WTC11 (cell line): ENCODE measurements at places on chromosomes 1 and 21.

GRCh38 chr1:209443975-209444651, 139.4 kb upstream of the CAMK1G start:
- no peak for DNase-seq

DNA sequence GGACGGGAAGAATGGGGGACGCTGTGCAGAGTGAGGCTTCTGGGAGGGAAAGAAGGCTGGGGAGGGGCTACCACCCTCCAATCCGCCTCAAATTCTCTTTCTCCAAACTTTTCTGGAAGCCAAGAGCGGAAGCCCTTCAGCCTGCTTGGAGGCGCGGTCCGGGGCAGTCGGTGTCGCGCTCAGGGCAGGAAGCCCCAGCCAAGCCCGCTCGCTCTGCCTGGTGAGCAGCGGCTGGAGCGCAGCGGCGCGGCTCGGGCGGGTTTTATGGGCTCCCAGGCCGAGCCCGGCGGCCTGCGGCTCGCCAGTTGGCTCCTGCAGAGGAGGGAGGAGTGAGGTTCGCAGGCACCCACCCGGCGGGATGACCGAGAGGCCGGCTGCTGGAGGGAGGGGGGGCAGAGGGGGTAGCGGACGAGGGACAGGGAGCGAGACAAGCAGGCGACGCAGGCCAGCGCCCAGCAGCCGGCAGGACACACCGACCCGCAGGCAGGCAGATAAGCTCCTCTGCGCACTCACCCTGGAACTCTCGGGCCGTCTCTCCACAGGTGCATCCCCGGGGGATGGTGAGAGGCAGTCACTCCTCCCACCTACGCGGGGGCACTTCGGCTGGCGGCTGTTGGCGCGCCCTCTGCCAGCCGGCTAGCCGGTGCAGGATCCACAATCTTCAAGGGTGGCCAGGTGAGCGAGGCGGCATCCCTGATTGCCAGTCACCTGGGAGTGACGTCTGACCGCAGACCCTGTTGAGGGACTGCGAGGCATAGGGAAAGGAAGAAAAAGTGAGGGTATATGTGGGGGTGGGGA, at the start of gene AVPR1B:
Gene AVPR1B, minus strand, starts transcription at position 238 of the 798 bp plus-strand sequence. CDS start 498 bp downstream, outside the sequence.
- peak; percentile 60 for DNase-seq

GRCh38 chr1:119918301-119918700, 22.0 kb upstream of the ADAM30 start:
- no peak for DNase-seq

GRCh38 chr1:224507771-224508523, 73.3 kb upstream of the WDR26 start:
- DNase-seq = no peak

GRCh38 chr1:244367399-244368114, 84.2 kb downstream of the ADSS2 start:
- no peak for DNase-seq

DNA sequence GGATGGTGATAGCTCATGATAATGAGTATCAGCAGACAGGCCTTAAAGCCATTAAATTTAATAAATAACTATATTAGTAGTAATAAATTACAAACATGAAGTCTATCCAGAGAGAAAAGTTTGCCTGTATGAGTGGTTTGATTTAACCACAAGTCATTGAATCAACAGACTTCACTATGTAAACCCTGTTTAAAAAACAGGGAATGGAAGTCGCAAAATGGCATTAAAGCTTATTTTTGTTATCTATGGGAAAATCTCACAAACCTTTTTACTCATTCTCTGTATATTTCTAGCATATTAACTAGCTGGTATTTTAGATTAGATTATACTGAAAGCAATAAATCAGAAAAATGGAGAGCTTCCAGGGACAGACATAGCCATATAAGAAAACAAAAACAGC, 45.3 kb downstream of the SASS6 start:
- DNase-seq = no peak

DNA sequence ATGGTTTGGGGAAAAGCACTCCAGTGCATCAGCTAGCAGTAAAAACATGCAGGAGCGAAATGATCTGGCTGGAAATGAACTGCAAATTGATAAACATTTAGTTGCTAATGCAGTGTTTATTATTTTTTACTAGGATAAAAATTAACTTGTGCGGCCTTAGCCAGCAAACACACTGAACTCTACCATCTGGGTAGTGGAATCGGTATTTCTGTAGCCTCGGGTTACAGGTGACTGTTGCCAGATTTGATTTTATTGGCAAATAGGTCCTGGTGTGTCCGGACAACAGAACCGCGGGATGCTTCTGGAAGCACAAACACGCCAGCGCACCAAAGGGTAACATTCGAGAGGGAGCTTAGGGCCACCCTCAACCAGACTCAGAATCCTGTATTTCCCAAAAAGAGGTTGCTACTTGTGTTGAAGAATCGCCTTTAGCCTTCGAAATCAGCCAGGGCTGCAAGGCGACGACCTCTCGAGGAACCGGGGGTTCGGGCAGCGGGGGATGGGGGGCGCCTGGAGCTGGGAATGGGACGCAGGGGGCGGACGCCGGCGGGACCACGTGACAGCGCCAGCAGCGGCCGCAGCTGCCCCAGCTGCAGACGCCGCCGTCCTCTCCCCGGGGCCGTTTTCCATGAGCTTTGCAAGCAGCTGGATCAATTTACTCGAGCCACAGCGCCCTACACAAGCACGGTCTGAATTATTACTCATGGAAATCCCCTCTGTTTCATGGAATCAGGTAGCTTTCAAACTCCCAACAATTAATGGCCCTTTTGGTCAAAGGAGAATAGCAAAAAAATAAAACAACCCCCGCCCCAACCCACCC, 158.8 kb downstream of the TOMM20 start:
- peak; percentile 76 for DNase-seq

DNA sequence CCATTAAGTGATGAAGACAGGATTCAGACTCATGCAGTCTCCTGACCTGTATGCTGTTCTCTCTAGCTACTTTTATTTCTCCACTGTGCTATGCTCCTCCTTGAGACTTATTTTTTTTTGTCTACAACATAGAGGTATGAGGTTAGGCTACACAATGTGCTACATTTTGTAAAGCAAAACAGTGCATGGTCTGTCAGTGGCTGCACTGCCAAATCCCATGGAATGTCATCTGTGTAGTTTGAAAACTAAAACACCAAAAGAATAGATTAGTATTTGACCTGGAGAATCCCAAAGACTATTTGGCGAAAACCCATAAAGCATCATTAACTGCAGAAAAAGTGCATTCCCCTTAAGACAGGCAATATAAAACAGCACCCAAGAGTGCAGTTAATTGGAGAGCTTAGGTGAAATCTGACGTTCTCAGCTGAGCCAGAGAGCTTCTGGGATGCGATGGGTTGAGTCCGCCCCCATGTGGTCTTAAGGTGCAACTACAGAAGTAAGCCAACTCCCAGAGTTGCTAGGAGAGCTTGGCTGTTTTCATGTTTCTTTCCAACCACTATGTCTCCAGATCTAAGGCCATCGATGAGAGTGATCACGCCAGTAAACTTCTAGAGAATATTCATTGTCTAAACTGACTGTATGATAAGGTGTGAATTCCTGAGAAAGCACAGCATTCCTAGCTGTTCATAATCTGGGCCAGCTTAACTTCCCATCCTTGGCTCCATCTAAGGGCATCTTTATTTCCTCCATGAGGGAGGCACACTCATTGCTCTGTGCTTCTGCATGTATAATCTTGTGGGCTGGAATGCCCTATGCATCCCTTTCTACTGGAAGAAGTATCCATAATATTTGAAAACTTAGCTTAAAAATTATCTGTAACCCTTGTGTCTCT, 20.7 kb upstream of the CYP2J2 start:
- peak; percentile 58 for DNase-seq

DNA sequence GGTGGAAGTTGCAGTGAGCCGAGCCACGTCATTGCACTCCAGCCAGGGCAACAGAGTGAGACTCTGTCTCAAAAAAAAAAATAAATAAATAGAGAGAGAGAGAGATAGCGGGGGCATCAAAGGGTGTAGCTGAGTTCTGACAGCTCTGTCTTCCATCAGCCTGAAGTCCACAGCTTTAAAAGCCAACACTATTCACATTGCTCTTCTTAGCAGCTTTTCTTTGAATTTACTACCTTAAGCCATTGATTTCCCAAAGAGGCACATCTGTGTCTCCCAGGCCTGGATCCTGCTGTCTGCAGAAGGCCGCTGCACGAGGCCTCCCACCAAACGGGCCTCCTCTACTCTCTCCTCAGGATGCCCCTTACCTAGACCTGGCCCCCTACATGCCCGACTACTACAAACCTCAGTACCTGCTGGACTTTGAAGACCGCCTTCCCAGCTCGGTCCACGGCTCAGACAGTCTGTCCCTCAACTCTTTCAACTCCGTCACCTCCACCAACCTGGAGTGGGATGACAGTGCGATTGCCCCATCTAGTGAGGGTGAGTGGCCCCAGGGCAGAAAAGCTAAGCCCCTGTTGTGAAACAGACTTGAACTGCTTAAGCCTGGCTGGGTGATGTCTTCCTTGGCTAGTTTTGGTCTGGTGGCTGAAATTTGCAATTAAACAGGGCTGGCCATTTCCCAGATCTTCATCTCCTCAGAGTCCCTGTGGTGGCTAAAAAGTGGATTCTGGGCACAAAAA, 16.5 kb upstream of the SLC25A34 start:
- no peak for DNase-seq

DNA sequence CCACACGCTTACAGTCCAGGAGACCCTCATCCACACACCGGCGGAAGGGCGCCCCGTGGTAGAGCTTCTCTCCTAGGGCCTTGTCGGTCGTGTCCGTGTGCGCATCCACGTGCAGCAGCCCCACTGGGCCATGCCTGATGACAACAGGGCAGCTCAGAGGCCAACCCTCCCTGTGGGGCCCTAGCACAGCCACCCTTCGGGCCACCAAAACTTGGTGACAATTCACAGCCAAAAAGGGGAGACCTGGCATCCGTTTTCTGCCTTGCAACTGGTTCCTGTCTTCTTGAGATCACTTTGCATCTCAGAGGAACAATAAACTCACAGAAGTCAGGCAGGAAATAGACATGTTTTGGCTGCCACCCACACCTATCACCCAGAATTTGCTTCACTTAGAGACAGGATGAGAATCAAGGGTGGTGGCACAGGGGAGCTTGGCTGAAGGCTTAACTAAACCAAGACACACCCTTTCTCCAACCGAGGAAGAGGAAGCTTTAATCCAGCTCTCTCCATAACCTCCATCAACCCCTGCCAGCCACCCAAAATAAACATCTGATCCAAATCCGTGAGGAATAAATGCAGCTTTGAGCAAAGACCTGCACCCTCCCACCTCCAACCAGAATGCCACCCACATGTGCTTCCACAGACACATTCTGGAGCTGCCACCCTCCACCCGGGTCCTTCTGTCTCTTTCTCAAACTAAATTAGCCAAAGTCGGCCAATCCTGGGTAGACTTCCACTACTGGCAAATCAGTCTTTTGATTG, 5.7 kb downstream of the AGMAT start:
- DNase-seq = no peak

GRCh38 chr1:45304311-45305081, 22.2 kb upstream of the HPDL start:
- no peak for DNase-seq

- DNase-seq = no peak
Measured at GRCh38 chr1:245041058-245041698, 113.6 kb upstream of the KIF26B start.

DNA sequence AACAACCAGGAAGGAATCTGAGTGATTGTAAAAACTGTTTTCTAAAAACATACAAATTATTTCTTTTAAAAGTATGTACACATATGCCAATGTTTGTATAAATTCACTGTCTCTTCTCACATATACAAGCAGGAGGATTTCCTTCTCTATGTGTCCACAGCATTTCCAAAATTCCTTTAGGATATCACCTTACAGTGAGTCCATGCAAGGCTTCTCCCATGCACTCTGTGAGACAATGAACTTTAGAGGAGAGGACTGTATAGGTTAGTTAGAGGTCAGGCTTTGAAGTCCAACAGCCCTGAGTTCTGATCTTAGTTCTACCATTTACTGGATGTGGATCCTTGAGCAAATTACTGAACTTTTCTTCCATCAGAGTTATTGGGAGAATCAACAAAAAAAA, 34.1 kb upstream of the USH2A start:
- no peak for DNase-seq

DNA sequence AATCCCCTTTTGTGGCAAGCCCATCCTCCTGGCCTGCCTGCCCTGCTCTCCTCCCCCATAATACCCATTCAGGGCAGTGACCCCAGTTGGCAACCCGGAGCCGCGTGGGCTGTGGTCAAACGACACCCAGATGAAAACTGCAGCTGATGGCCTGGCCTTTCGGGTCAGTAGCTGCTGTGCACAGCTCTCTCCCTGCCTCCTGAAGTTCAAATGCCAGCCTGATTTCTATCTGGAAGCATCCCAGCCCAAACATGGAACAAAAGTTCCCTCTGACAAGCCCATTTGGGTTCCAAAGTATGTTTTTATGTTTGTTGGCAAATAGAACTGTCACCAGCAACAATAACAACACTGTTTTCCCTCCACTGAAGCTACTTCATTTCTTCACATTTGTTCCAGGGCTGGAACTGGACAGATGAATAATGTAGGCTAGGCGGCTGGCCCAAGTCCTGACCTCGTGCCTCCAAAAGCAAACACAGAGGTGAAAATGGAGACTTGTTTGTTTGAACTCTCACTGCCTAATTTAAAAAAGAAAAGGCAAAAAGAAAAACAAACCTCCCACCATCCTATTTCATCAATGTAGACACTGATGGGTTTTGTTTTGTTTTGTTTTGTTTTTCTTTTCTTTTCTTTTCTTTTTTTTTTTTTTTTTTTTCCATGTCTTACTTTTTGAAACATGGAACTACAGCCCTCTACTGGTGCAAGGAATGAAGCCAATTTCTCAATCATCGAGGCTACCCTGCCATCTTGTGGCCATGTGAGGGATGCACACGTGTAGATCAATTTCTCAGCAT, 179.0 kb downstream of the ADSS2 start:
- DNase-seq = peak; percentile 74
